ENCODE measurements at places on chromosomes 11 and 22.

GRCh38 chr22:49295465-49295743 is 532.3 kb downstream of the BRD1 start:
- no peak for DNase-seq

DNA sequence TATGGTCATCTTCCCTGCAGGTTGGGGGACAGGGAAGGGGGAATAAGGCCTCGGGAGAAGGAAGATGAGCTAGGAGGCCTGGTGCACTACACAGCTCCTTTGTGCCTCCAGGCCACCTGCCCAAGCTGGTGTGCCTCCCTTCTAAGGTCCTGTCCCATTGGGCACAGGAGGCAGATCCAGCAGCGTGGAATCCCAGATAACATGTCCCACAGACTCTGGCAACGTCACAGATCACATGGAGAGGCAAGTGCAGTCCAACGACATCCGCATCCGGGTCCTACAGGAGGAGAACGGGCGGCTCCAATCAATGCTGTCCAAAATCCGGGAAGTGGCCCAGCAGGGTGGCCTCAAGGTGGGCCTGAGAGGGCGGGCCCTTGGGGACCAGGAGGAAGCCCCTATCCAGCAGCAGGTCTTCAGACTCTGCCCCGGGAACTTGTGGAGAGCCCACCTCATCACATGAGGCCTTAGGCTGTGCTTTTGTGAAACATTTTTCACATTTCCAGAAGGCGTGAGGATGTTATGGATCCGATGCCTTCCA is 11.8 kb downstream of the RNF215 start:
- DNase-seq: no peak

DNA sequence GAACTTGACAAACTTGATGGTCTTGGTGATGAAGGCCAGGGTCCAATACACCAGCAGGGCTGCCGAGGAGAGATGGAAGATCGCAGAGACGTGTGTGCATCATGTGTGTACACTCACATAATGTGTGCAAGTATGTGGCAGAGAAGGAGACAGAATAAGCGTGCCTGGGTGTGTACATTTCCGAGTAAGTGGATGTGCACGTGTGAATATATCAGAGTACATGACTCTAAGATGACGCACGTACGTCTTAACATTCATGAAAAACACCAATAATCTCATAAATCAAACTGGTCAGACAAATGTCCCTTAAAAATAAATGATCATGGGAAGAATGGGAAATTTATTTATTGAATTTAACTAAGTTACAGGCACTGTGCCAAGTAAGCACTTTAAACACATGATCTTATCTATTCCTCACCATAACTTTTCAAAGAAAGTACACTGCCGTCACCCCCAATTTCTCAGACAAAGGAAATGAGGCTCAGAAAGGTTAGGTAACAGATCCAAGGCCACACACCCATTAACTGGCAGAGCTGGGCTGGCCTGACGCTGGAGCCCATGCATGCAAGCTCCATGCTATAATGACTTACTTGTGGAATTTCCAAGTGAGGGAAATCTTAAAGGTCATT is 13.0 kb downstream of the ABCC8 start:
- no peak for DNase-seq

- DNase-seq: peak; percentile 30
These were observed 96.5 kb downstream of the NXPE2 start for GRCh38 chr11:114774599-114775361.

DNA sequence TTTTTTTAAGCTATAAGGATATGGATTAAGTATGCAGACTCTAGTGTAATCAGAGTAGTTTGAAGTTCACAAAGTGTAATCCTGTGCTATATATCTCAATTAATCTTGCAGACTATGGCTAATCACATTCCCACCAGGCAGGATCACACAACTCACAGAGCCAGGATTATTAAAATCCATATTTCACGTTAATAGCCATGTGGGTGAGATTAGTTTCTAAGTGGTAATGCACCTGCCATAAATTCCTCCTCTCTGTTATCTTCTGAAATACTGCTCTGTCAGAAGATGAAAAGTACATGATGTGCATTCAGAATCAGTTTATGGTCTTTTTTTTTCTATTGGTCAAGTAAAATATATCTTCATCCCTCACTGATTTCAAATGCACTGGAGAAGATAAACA is 686.1 kb downstream of the CNTN5 start:
- DNase-seq: no peak
